Stimulated activated naive CD4-positive, alpha-beta T cell treated with Interleukin-2 at 50 U/mL for 16 hours (primary cell): ENCODE measurements at places on chromosomes 6 and 20.

GRCh38 chr6:149252622-149253021 lies 64.9 kb upstream of the TAB2 start:
- no peak for DNase-seq

DNA sequence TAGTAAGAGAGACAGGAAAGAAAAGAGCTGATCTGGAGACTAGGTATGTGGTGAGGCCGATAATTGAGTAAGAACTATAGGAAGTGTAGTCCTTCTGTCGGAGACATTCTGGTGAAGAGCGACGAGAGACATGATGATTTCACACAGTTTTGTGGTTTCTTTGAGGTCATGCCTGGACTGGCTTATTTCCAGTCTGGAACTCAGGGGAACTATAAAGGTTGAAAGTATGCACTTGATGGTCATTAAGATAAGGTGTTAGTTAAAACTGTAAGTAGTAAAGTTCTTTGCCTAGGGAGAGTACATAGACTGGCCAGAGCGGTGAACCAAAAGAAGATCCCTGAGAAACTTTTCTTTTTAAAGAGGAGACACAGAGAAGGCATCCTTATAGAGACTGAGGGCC lies 68.8 kb downstream of the RFX6 start:
- no peak for DNase-seq

DNA sequence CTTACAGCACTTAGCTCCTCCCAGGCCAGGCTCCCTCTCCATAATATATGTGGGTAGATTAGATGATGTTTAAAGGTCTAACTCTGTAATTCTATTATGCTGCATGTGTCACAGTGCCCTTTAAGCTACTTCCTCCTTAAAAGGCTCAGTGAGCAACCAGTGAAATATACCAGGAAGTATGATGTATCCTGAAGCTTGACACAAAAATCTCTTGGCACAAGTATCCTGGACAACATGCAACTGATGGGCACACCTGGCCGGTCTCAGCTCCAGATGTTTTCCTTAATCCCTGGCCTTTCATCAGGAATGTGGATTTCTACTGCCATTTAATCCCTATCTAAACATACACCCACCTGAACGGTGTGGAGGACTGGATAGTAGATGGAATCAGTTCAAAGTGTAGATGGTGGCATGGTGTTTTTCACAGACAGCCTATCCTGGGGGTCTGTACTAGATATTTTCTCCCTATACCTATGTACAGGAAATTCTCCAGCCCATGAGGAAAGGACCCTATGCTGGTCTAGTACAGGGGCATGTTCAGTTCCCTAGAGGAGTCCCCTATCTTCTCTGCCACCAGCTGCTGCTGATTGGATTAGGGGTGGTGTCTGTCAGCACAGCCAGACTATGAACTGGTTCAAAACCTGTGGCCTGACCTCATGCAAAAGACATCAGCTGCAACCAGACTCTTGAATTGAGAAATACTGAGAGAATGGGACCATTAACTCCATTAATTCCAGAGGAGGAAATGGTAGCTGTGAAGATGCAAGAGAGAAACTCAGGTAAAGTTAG lies 59.4 kb upstream of the CITED2 start:
- no peak for DNase-seq

DNA sequence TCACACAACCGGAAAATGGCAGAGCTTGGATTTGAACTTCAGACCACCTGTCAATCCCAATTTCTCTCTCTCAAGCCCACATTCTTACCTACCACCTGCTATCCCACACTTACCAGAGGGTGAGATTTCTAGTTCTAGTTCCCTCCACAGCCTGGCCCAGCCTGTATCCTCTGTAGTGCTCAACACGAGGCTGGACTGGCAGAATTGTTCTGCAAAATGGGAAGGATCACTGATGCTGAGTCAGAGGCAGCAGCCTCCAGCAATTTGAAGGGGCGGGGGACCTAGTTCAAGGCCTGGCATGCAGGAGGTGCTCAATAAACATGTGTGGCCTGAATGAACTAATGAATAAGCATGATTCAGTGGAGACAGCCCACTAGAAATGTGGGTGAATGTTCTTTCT lies 53.6 kb upstream of the TTPAL start:
- DNase-seq: no peak

DNA sequence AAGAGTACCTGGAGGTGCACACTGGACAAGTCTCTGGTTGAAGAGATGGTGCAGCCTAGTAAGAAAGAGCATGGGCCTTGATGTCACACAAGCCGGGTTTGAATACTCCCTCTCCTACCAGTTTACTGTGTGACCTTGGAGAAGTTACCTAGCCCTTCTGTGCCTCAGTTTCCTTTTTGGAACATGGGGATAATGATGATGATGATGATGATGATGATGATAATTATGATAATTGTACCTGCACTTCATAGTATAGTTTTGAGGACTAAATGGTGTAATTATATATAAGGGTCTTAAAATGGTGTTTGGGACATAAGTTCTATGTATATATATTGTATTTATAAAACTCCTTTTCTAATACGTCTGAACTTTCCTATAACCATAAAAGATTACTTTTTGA lies 41.7 kb downstream of the POPDC3 start:
- DNase-seq: no peak

DNA sequence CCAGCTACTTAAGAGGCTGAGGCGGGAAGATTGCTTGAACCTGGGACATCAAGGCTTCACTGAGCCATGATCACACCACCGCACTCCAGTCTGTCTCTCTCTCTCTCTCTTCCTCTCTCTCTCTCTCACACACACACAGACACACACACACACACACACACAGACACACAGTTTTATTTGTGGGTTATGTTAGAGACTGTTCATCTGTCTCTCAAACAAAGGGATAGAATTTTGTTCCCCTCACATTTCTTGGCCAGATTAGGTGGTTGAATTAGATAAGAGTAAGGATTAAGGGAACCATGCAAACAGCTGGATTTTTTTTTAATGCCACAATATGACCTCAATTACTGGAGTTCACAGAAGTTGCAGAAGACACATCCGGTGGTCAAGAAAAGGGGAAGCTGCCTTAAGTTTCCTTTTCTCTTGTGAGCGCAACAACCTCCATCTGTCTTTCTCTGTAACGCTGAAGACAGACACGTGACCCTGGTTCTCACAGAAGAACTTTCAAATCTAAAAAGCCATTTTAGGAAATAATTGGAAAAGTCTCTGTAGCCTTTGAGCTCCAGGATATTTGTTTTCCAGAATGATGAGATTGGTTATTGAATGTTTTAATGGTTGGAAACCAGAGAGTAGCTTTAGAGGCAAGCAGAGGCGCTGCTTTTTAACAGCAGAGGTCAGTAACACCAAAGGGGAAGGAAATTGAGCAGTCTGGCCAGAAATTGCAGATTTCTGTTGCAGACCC lies 32.9 kb upstream of the LGSN start:
- DNase-seq: no peak

DNA sequence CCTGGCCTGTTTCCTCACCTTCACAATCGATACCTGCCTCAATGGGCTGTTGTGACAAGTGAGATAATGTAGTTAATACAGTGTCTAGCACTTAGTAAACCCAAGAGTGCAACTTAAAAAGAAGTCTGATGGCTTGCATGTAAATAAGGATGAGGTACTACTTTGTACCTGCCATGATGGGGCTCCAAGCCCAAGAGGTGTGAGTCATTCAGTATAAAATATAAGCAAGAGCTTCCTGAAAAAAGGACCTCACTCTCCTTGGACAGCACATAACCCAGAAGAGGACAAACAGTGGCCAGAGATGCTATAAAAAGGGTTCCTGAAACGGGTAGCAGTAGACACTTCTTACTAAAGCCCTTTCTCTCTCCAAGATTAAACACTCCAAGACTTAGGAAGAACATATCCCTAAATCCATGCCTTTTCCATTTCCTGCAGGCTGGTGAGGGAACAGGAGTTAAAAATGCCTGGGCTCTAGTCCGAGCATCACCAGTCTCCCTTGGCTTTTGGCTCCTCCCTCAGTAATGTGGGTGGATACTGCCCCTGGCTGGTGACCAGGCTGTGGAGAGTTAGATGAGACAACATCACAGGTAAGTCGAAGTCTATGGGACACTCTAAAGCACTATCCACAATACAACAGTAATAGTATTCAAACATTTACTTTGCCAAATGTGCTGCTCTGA lies 4.3 kb downstream of the UBE2V1 start:
- no peak for DNase-seq

- no peak for DNase-seq
Observed at GRCh38 chr20:53751620-53752318, 158.1 kb upstream of the ZNF217 start.

GRCh38 chr6:117605169-117605826 lies 3.0 kb upstream of the GOPC start:
- DNase-seq: peak; percentile 27

GRCh38 chr6:103707596-103708325 lies 1152.0 kb downstream of the HACE1 start:
- DNase-seq: no peak

GRCh38 chr20:32626859-32627636 lies 41.9 kb upstream of the NOL4L start:
- DNase-seq: no peak

DNA sequence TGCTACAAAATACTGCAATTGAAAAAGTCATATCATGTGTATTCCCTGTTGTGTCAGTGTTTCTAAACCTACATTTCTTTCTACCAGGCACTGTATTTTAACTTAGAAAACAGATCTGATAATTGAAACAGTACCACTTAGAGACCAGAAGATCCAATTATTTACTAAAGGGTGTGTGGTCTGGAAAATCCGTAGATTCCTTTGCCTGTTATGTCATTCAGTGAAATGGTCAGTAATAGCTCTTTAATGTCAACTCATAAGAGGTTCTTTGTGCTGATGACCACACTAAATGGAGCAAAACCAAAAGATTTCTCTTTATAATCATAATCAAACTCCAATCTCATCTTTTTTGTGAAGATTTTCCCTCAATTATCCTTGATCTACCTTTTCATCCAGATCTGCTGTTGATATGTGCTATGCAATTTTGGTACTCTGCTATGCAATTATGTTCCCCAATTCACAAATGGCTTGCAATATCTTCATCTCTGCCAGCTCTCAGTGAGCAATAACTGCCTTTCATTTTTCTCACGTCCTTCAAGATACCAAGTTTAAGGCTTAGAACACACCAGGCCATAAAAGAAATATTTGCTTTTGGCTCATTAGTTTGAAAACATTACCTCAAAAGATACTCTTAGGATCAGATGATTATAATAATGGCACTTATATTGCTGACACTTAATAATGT lies 165.5 kb downstream of the MOXD1 start:
- DNase-seq: no peak

DNA sequence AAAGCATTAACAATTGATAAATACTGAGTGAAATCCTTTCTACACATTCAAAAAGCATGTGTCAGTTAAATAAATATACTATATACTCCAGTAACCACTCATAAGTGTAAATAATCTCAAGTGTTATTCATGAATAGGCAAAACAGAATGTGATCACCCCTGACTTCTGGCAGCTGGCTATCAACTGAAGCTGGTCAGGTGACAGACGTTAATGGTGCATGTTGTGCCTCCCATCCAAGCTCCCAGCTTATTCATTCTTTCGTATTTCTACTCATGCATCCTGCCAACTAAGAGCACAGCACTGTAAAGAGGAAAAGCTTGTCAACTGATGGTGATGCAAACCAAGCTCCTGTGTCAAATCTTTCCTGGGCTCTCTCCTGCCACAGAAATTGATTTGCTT lies 7.7 kb downstream of the PSMB1 start:
- no peak for DNase-seq

- no peak for DNase-seq
Observed at GRCh38 chr6:148151896-148152643, 190.6 kb upstream of the SASH1 start.

- no peak for DNase-seq
Observed at GRCh38 chr6:163289447-163289846, 125.1 kb upstream of the QKI start.

DNA sequence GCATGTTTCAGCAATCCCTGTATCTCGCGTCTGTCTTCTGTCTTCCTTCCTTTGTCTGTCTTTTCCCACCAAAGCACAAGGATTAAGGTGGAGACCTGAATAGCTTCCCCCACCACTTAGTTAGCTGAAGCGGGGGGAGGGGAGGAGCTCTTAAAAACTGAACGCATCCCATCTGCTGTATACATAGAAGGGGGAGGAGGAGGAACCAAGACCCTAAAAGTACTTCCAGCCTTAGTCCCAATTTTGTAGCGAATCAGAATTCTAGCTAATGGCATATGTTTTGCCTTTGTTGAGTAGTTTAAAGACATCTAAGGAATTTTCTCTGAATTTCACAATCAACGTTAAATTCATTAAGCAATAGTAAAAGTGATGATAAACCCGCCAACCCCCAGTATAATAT lies 47.9 kb downstream of the GNAS start:
- no peak for DNase-seq

DNA sequence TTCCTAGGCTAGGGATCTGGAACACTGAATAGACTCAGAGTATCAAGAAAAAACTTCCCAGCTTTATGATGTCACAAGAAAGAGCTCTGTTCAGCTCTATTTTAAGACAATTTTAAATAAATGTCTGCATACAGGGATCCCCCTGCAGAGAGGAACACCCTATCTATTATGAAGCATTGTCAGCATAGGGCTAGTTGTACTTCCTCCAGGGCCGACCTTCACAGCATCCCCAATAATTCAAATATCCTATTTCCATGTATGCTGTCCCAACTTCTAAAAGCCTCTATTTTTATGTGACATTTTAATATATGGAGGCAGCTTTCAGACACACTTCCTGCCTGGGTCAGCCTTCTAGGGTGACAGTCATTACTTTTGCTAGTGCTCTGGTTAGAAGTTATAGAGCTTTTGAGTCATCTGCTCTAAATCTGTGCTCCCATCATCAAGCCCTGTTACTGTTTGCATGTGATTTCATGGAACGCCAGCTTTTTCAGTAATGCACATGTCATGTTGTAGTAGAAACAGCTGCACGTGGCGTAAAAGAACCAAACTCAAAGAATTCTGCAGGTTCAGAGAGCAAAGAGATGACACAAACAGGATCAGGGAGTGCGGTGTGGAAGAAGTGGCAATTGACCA lies 189.2 kb downstream of the ADGB start:
- DNase-seq: no peak

GRCh38 chr6:144297511-144298100 lies 12.5 kb downstream of the UTRN start:
- no peak for DNase-seq

DNA sequence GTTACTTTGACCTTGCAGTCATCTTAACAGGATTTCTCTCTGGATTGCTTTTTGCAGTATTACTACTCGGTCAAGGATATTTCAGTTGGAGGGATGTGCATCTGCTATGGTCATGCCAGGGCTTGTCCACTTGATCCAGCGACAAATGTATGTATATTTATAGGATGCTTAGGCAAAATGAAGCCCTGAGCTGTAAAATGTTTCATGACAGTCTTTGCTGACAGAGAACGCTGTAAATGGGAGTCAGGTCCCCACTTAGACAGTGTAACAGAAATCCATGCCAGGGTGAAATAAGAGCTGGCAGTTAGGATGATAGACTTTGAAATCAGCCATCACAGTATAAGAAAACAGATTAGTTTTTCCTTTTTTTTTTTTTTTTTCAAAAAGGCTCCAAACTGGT lies 264.0 kb downstream of the LAMA2 start:
- DNase-seq: no peak

DNA sequence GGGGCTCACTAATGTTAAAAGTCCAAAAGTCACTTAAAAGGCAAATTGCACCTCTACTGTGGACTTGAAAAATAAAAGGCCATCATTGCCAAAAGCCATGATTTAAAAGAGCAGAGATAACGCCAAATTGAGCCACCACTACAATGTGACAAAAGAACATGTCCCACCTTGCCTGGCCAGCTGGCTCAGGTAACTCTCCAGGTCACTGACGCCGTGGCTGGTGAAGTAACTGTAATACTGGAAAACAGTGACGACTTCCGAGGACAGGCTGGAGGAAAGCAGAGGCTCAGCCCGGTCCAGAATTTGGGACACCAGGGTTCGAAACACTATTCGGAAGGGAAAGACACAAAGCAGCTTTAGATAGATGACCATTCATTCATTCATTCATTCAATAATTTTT lies 29.3 kb upstream of the ARMH2 start:
- DNase-seq: no peak
